ENCODE measurements at places on chromosomes 16 and 17.

- DNase-seq: no peak
These were observed 4.3 kb downstream of the EVPLL start for GRCh38 chr17:18381953-18382245.

DNA sequence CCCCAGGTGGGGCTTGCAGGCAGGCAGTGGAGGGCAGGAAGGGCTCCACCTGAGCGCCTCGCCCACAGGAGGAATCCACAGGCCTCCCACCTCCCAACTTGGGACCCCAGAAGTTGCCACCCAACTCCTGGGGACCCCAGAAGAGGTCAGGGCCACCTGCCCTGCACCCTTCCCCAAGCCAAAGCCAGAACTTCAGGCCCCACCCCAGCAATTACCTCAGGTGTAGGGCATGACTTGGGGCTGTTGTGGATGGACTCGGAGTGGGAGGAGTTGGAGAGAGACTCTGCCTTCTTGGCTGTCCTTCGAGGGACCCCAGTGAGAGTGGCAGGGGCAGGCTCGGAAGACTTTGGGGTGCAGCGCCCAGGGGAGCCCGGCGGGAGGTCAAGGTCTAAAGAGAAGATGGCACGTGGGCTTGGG, 10.5 kb downstream of the TSPOAP1 start:
- DNase-seq: no peak

DNA sequence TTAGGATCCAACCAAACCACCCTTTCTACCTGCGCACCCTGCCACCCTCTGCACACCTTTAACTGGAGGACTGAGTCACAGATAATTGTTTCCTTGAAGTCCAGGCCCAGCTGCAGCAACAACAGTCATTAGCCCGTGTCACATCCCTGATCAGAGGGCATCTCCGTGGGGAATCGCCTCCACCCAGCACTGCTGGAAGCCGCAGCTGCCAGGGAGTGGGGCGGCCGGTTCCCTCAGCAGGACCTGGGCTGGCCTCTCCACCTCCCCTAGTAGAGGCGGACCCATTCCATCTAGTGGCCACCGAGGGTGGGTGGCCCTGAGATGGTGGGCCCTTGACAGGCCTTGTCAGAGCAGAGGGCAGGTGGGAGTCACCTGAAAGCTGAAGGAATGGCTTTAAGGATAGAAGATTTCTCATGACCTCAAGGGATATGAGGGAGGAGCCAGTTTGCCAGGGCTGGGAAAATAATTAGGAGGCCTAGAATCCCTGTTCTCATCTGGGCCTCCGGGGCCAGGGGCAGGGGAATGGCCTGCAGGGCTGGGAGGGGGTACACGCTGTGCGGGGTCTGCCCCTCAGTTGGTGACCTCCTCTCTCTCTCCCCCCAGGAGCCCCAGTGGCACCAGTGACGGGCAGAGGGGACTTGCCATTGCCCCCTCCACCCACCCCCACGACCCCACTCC, 6.2 kb downstream of the PRSS53 start:
- DNase-seq: no peak

DNA sequence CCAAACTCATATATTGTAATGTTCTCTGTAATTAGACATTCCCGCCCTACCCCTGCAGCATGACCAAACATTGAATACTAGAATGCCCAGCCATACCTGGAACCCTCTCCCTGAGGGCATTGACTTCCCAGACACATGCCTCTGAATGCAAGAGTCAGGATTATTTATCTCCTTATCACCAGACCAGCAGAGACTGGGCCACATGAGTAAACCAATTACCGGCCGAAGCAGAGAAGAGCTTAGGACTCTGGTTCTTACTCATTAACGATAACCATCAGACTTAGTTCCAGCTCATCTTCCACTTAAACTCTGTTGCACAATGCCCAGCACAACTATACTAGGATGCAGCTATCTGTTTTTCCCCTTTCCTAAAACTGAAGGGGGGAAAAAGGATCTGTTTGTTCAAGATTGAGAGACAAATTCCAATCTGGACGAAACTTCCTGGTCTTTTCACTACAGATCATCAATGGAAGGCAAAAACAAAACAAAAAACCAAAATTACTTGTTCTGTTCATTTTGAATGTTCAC, 88.2 kb upstream of the CORO6 start:
- no peak for DNase-seq

DNA sequence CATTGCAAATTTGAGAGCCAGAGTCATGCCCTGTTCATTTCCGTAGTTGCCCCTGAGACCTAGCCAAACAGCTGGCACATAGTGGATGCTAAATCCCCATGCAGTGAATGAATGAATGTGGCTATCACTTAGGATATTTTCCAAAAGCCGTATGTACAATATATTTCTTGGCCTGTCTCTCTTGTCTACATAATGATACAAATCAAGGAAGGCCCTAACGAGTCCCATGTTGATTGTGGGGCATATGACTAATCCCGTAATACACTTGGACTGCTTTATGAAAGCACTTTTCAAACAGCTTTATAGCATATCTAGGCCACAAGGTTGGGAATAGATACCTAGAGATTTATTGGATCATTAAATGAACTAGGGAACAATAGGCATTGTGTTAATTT, 478.0 kb downstream of the SLC39A11 start:
- DNase-seq: no peak

DNA sequence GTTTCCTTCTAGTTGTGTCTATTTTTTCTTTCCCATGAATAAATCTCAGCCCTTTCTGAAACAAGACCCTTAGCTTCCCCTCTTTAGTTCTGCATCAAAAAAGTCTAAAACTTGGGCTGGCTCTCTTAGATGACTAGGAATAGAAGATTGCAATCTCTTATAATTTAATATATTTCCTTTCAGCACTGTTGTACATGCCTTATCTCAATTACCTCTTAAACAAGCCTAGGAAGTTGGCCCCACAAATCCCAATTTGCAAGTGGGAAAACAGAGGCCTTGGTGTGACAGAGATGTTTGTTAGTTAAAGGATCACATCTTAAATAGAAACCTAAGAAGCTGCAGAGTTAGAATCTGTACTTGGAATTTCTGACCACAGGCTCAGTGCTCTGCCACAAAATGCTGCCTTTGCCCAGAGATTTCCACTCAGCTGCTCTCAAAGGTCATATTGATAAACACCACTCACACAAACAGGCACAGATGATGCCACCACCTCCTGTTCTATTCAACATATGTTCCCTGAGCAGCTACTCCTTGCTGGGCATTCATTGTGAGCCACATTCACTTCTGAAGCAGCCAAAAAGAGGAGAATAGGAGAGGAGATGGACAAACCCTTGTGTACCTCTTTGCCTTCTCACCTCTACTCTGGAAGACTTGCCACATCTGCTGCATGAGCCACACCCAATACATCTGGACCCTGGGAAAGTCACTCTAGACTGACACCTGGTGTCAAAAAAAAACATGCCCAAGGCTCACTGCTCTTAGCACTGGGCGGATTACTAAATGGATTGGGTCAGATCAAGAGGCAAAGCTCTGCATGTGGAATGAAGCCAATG, 5.5 kb downstream of the CCDC182 start:
- no peak for DNase-seq

GRCh38 chr17:2547176-2547575, 35.5 kb upstream of the METTL16 start:
- DNase-seq: no peak

- no peak for DNase-seq
These were observed 166.5 kb downstream of the STX8 start for GRCh38 chr17:9408868-9409829.

GRCh38 chr17:53912117-53912516, 89.4 kb downstream of the KIF2B start:
- DNase-seq: no peak

GRCh38 chr16:84584678-84585077, 33.2 kb downstream of the COTL1 start:
- no peak for DNase-seq

DNA sequence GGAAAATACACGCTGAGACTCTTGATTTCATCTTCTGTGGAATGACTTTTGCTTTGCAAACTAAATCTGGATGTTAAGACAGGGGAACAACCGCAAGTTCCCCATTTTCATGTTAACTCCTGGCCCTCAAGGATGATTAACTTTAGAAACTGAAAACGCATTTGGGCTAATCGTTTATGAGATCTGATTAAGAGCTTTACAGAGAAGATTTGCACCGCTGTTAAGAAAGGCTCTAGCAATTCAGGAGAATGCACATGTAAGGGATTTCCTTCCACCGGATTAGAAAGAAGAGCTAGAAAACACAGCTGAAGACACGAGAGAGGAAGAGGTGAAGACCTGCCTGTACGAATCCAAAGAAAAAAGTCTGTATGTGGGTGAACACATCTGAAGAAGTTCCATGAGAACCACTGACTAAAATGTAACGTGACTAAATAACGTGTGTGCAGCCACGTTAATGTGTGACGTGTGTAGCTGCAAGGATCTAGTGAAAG, 106.4 kb downstream of the YPEL2 start:
- DNase-seq: no peak

DNA sequence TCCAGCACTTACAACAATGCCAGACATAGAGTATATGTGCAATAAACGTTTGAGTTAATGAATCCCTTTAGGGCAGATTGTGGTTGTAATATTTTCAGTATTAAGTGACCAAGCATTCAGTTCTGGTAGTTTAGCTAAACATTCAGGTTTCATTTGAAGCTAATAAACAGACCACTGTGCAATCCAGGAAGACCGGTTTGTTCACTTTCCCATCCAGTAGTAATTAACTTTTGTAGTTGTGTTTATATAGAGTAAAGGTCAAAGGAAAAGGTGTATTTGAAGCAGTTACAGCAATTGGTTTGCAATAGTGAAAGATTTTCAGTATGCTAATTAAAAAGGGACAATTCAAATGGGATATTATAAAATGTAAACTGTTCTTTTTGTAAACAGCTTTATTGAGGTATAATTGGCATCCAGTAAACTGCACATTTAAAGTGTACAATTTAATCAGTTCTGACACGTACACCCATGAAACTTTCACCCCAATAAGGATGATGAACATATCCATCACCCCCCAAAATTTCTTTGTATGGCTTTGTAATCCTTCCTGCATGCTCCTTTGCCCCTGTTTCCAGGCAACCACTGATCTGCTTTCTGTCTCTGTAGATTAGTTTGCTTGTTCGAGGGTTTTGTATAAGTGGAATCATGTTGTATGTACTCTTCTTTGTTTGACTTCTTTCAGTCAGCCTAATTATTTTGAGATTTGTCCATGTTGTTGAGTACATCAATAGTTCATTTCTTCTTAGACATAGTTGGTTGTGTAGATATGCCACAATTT, 26.3 kb downstream of the MRTFB start:
- peak; percentile 91 for DNase-seq
